ENCODE measurements at places on chromosomes 3 and 15.

DNA sequence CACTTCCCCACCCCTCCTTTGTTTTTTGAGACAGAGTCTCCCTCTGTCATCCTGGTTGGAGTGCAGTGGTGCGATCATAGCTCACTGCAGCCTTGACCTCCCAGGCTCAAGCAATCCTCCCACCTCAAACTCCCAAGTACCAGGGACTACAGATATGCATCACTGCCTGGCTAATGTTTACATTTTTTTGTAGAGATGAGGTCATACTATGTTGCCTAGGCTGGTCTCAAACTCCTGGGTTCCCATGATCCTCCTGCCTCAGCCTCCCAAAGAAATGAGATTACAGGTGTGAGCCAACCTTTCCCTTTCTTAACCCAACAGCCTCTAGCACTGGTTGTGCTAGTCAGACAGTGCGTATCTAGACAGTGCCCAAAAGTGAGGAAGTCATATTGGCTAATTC lies 6.4 kb upstream of the GATM start:
- no peak for DNase-seq

GRCh38 chr3:38327335-38328009 lies 19.1 kb upstream of the XYLB start:
- peak; percentile 34 for DNase-seq

GRCh38 chr3:132006605-132007204 lies 28.1 kb downstream of the CPNE4 start:
- DNase-seq: no peak

DNA sequence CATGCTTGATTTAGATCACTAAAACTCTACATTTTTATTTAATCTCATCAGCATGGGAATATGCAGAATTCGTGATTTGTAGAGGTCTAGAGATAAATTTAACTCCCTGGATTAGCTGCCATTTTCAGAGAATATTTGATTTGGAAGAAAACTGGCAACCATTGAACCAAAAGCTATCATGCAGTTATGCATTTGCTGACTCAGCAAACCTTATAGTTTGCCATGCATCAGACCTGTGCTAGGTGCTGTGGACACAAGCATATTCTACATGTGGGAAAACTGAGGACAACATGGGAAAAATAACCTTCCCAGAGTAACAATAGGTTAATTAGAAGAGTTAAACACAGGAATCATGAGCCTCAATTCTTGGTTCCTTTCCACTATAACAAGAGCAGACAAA lies 54.7 kb upstream of the TP63 start:
- DNase-seq: no peak

DNA sequence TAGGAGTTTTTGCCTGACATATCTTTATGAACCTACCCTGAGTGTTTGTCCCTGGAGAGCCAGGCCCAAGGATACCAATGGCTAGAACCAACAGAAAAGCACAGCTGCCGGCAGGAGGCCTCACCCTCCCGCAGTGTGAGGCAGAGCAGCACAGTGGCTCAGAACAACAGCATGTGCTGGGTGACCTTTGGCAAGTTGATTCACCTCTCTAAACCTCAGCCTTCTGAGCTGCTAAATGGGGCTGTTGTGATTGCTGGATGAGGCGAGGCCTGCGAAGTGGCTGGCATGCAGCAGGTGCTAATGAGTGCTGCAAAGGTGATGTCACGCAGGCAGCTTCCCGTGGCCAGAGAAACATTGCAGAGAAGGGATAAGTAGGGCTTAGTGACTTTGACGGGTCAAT lies 23.3 kb downstream of the IDH2 start:
- DNase-seq: no peak

GRCh38 chr3:33237439-33237838 lies 18.8 kb upstream of the SUSD5 start:
- DNase-seq: no peak

DNA sequence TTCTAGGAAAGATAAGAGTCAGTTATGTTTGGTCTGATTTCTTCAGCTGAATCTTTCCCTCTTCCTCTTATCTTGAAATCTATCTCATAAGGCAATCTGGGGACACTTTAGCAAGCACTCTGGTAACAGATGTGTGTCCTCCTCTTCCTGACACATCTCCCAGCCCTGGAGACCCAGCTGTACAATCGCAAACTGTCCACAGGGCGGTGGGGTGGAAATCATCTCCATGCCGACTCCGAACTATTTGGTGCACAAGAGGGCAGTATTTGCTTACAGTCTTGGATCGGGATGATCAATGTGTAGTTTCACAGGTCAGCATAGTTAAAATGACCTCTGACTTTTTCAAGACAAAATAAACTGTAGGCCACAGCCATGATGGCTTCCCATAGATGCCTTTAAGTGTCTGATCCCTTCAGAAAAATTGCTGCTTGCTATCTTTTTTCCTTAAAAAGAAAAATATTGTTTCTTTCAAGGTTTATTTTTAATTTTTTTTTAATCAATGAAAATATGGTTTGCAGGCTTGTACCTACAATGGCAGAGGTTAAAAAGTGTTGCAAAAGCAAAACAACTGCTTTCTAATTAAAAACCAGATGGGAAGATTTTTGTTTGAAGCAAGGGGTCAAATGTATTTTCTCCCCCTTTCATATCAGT lies 17.7 kb downstream of the EEFSEC start:
- peak; percentile 84 for DNase-seq

GRCh38 chr3:80278056-80278455 lies 510.3 kb upstream of the ROBO1 start:
- no peak for DNase-seq

- DNase-seq: peak; percentile 54
Measured at GRCh38 chr3:66473692-66474091, 27.1 kb downstream of the LRIG1 start.

DNA sequence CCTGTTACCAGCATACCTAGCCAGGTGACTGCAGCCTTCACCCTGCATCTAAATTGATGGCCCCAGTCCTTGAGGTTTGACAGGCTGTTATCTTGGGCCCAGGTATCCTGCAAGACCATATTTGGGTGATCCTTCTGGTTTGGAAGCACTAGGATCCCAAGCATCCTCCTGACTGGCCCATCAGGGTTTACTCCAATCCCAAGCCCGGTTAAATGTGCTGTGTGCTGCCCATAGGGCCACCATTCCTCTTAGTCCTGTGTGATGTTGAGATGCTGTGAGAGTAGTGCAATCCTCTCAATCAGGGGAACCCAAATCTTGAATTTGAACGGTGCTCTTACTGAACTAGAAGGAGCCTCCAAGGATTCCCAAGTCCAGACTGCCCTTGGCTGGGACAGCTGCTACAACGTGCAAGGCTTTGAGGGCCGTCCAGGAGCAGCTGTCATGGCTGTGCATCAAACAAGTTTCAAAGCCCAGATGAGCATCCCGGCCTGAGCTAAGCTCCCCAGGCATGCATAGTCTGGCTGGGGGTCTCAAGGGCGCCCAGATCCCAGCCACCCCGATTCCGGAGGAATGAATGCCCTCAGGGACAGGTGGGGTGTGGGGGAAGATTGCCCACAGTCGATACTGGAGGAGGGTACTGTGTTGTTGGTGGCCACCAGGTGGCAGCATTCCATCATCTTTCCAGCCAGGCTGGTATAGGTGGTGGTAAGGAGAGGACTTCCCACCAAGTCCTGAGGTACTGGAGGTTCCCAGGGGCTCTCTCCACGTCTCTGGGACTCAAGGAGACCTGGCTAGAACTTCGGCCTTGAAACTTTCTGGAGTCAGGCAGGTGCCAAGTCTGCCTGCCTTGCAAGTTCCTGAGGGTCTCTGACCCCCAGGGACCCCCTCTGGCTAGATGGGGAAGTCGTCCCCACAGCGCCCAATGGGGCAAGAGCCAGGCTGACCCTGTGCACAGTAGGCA lies 32.6 kb downstream of the RBM5 start:
- DNase-seq: peak; percentile 89

GRCh38 chr3:64993781-64994180 lies 306.0 kb upstream of the ADAMTS9 start:
- no peak for DNase-seq

DNA sequence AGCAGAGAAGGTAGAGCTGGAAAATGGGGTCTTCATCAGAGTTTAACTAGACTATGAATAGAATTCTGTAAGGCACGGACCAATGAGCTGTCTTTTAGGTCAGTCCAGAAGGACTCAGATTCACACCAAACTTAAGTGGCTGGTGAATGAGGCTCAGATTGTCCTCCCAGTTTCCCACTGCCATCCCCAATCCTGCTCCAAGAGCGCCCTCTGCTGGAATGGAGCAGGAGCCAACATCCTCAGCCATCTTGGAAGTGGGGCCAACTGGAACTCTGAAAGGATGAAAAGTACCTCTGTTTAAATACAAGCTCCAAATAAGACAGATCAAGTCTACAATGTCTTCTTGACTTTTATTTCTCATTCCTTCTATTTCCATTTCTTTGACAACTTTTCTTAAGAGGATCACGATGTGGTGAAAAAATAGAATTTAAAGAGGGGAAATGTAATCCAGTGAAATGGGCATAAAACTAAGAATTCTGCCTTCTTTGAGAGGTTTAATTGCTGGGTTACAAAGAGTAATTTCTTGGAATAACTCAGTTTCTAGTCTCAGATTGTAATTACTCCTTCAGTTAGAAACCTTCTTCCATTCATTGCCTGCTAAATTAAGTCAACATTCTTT lies 217.1 kb upstream of the TPRG1 start:
- peak; percentile 94 for DNase-seq

GRCh38 chr15:52876991-52877663 lies 87.0 kb upstream of the ONECUT1 start:
- no peak for DNase-seq

DNA sequence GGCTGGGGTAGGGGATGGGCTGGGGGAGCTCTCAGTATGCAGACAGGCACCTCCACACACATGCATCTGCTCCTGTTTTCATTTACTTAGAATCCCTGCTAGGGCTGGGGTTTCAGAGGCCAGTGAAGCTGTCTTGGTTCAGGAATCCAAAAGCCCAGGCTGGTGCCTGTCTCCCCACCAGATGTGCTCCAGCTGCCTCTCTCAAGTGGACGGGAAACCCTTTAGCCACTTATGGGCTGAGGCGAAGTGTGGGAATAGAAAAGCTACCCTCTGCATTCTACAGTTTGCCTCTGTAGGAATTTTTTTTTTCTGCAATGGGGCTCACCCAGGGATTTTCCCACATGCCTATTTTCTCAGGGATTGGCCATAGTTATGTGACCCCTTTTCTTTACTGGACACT lies 72.5 kb downstream of the ATP2B2 start:
- no peak for DNase-seq

DNA sequence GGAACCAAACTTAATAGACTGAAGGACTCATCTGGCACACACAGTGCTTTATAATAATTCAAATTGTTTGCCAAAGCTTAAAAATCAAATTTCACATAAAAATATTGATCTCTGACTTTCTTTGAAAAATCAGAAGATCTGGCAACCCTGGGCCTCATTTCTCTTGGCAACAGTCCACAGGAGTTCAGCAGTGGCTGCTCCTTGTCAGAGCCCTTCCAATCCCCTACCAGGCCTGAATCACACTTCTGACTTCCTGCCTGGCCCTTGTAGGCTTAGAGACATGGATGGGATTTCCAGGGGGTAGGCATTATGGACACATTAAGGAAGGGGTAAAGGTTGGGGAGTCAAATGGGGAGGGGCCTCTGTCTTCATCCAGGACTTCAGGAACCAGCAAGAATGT lies 55.5 kb downstream of the PLS1 start:
- no peak for DNase-seq

- no peak for DNase-seq
Measured at GRCh38 chr15:80703081-80703480, 8.0 kb downstream of the ABHD17C start.

DNA sequence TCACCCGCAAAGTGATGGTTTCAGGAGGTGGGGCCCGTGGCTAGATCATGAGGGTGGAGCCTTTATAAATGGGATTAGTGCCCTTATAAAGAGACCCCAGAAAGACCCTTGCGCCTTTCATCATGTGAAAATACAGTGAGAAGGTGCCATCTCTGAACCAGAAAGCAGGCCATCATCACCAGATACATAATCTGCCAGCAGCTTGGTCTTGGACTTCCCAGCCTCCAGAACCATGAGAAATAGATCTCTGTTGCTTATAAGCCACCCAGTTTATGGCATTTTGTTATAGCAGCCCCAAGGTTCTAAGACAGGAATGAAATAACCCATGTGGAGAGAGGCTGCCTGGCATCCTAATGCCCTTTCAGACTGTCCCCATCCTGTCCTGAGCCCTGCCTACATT lies 127.8 kb upstream of the SMAD3 start:
- no peak for DNase-seq

DNA sequence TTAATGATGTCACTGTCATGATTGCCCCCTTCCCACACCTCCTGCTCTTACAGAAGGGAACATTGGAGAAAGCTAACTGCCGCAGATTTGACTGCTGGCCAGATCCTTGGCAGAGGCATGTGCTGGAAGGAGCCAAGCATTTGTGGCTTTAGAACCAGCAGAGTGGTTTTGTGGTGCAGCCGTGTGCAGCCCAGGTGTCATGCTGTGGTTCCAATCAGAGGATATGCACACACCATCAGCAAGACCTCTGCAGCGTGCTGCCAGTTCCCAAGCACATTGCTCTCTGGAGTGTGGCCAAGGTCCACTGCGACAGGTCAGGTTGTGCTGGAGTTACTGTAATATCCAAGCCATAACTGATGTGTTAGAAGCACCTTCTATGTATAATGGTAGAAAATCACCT lies 61.6 kb downstream of the OTOL1 start:
- DNase-seq: peak; percentile 89

DNA sequence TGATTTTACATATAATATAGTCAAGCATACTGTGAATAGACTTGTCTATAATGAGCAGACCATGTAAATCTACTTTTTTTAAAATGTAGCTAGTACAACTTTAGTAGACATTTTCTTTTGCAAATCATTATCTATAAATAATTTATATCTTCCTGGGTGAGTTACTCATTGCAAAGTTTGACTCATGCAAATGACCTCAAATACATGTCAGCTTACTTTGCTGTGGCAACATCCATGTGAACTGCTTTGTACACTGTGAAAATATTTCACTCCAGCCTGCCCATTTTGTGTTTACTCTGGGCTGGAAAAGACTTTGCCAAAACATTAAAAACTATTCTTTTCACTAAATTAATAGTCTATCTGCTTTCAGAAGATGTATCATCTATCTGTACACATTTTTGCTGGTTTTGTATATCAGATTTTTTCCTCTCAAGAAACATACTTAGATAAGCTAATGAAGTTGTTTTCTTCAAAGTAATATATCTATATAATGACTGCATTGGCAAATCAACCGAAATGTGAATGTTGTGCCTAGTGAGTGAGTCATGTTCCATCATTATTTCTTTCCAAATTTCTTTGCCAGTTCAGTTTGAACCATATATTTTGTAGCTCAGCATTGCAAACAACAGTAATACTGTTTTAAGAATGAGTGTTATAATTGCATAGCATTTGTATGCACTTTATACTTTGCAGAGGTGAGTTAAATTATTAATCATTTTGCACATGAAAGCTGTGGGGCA lies 26.5 kb downstream of the IGSF10 start:
- DNase-seq: peak; percentile 80

DNA sequence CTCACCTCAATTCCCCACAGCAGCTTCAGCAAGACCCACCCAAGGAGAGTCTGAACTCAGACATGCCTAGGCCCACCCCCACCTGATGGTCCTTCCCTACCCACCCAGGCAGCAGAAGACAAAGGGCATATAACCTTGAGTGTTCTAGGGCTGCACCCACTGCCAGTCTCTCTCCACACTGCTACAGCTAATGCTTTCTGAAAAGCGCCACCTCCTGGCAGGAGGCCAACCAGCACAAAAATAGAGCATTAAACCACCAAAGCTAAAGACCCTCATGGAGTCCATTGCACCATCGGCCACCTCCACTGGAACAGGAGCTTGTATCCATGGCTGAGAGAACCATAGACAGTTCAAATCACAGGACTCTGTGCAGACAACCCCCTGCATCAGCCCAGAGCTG lies 11.3 kb upstream of the RPL39L start:
- no peak for DNase-seq

GRCh38 chr15:74251131-74251811 lies 15.1 kb downstream of the CCDC33 start:
- peak; percentile 28 for DNase-seq
